Brain (organoid and tissue), 16 donors: ENCODE measurements at places on chromosomes 4 and X. TPM values are rescaled to one million over a fixed set of nuclear protein-coding genes. Genes with fewer than 3 reads are reported as not detected.

- peak; percentile 98 for DNase-seq
Measured at GRCh38 chrX:989959-990510, 222.4 kb downstream of the CRLF2 start.

GRCh38 chr4:20625426-20625825 lies 74.8 kb upstream of the PACRGL start:
- no peak for DNase-seq

- no peak for DNase-seq
Measured at GRCh38 chrX:106599411-106599810, 12.4 kb upstream of the RADX start.

KLB gene
- polyA plus RNA-seq: not detected

DNA sequence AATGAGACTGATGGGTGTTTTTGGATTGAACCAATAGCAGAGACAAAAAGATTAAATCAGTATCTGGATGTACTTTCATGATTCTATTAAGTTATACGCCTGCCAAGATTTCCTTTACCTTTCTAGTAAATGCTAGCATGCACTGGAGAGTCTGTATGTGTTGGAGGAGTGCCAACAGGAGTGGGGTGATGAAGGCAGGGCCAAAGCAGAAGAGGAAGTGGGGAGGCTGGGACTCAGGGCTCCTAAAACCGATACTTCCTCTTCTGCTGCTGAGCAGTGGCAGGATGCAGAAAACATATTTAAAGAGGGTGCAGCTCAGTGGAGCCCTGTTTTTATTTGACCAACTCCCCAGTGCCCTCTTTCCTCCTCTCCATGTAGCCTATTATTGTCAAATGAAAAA lies 5.6 kb downstream of the CYSLTR1 start:
- DNase-seq: no peak

STPG2 gene
- not detected for polyA plus RNA-seq

NEUROG2 gene
- polyA plus RNA-seq: 0.19 TPM

RPGR gene
- 3.0 TPM for polyA plus RNA-seq

IL2 gene
- polyA plus RNA-seq: not detected

AVPR2 gene
- not detected for polyA plus RNA-seq

PHEX gene
- polyA plus RNA-seq: 0.12 TPM

DNA sequence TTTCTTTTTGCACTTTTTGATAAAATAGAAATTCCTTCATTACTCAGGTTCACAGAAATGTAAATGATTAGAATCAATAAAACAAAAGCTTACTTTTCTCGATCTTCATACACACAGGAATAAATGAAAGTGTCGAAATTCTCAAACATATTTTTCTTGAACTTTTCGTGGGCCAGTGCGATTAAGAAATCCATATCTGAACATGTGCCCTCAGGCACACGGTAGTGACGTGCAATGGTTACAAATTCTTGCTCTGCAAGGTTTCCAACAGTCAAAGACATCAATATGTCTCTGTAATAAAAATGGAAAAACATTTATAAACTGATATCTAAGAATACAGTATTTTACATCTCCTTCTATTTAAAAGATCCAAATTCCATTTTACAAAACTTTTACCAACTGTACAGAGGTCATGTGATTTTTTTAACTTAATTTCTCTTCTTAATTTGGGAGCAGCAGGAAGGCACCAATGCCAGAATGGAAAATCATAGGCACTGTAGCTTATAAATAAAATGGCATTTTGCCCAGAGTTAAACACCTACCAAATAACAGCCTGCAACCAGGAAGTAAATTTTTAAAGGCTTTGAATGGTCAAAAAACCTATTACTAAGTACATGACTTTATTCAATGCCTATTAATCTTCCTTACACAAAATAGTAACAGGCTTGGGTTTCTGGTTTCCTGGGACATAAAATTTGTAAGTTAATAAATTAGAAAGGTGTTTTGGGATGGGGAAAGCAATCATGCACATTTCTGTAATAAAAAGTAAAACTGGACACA lies 165.0 kb downstream of the EFHC2 start:
- DNase-seq: no peak

DNA sequence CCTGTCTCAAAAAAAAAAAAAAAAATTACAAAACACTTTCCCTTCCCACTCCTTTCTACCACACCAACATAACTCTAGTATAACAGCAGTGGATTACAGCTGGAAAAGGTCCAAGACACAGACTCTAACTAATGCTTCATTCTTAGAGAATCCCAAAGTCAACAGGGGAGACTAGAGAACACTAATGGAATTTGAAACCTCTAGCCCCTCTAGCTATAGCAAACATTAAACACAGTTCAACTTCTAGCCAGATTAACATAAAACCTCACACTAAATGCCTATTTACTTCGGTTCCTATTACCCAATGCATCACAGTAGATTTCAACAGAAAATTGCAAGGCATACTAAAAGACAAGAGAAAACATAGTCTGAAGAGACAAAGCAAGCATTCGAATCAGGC lies 10.5 kb upstream of the DHX15 start:
- peak; percentile 6 for DNase-seq

GRCh38 chr4:184250795-184251669 lies 33.4 kb upstream of the ENPP6 start:
- peak; percentile 61 for DNase-seq

DNA sequence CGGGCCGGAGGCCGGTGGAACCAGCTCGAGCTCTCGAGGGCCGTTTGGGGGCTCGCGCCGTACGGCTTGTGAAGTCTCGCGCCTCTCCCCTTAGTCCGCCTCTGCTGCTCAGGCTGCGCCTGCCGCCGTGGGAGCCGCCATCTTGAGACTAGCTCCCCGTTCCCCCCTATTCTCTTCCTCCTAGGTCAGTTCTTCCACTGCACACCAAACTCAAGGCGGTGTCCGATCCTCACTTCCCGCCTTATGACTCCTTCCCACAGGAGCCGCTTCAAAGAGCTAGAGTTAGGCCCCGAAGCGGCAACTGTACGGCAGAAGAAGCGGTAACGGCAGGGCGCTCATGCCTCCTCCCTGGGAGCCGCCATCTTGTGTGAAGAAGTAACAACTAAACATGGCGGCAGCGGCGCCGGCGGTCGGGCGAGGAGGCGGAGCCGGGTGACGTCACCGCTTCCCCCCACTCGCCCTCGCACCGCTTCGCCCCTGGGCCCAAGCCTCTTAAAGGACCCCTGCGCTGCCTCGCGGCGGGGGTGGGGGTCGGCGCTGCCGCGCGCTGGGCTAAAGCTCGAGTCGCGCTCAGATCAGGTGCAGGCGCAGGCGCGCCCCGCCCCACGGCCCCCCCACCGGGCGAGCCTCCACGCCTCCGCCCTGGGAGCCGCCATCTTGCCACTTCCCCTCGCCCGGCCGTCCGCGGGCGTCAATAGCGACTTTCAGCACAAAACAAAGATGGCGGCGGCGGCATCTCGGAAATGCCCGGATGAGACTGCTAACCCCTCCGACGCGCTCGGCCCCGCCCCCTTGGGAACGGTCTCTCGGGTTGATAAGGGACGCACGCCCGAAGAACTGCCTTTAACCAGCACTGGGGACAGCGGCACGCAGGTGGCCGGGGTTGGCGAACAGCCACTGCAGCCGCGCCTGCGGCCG lies at the start of gene HCFC1:
Gene HCFC1, minus strand, starts transcription at position 369 of the 918 bp plus-strand sequence. CDS start 978 bp downstream, outside the sequence.
- DNase-seq: peak; percentile 98

DUSP9 gene
- 0.81 TPM for polyA plus RNA-seq

- no peak for DNase-seq
Measured at GRCh38 chr4:16480011-16480410, 253.7 kb upstream of the TAPT1 start.

DNA sequence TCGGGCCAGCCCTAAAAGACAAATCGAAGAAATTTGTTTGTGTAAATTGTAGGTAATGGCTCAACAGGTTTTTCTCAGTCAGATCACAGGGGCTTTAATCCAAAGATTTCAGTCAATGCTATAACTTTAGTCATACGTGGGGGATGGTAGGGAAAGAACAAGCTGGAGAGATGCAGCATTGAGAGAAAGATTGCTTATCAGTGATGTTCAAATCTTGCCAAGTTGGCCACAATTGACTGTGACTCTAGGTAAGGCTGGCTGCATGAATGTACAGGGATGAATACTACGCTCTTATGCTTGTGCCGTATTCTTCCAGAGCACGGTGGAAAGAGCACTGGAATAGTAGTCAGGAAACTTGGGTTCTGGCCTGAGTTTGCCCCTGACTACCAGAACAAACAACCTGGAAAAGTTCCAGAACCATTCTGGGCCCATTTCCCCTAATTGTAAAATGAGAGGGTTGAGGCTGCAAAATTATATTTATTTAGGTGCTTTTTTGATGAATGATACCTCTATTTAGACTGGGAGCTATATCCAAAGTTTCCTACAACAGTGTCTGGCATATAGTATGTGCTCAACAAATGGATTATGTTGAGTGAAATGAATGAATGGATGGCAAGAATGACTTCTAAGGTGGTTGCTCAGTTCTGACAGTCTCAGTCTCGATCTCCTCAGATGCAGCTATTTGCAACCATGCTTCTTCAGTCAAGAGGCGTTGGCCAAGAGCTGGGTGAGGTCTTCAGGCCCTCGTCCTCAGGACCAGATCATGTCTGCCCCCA lies 44.4 kb downstream of the TSC22D3 start:
- no peak for DNase-seq

GRCh38 chr4:88225232-88226105 lies 58.9 kb downstream of the PPM1K start:
- DNase-seq: no peak

DNA sequence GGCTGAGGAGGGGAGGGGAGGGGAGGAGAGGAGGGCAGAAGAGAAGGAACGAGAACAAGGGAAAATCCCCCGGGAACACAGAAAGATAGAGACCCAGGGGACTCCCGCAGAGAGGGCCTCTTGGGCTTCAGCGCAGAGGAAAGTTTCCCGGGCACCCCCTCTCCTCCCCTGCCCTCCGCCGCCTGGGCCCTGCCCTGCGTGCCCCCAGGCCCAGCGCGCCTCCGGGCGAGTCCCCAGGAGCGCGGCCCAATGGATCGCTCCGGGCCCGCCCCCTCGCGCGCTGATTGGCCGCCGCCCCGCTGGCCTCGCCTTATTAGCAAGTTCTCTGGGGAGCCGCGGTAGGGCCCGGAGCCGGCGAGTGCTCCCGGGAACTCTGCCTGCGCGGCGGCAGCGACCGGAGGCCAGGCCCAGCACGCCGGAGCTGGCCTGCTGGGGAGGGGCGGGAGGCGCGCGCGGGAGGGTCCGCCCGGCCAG lies at the start of gene MSX1:
Gene MSX1, plus strand, starts transcription at position 341 of the 474 bp plus-strand sequence. CDS start 235 bp downstream, outside the sequence.
- peak; percentile 81 for DNase-seq

DNA sequence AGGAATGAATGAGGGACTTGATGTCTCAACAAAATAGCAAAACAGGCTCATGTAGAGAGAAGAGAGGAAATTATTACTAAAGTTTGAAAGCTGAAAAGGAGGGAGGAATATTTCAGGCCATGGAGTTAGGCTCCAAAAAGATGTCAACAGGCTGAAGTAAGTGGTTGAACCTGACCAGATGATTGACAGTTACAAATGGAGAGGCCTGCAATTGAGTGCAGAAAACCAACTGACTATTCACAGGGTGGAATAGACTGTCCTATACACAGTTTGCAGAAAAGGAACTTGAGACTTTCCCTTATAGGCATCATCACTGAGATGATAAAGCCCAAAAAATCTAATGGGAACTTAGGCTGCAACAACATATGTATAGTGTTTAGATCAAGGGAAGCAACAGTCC lies 233.3 kb downstream of the AR start:
- no peak for DNase-seq

DCAF4L1 gene
- not detected for polyA plus RNA-seq

- no peak for DNase-seq
Measured at GRCh38 chr4:165927366-165927765, 54.3 kb downstream of the TLL1 start.

- DNase-seq: no peak
Measured at GRCh38 chrX:136835761-136836160, 44.8 kb downstream of the RBMX start.

MTMR1 gene
- 22.6 TPM for polyA plus RNA-seq

DNA sequence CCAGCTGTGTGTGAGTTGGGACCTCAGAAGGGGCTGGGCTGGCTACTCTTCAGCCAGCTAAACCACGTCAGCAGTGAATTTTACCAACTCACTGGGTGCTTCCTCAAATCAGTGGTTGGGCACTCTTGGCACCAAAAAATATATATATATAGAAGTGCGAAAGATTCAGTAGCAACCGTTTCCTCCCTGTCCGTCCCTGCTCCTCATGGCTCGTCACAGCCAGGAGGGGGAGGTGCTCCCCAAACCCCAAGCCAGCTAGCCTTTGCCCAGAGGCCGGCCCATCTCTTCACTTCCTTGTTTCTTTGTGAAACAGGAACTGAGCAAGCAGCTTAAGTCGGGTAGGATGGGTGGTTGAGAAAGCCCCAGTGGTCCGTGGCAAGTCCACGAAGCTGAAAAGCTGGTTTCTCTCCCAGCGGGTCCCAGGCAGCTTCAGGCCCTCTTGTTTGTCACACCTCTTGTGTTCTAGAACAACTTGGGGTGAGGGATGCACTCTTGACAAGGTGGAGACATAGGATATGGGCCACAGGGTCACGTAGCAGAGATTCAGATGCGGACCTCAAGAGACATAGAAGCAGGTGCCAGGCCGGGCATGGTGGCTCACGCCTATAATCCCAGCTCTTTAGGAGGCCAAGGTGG lies 6.8 kb upstream of the SASH3 start:
- no peak for DNase-seq

DNA sequence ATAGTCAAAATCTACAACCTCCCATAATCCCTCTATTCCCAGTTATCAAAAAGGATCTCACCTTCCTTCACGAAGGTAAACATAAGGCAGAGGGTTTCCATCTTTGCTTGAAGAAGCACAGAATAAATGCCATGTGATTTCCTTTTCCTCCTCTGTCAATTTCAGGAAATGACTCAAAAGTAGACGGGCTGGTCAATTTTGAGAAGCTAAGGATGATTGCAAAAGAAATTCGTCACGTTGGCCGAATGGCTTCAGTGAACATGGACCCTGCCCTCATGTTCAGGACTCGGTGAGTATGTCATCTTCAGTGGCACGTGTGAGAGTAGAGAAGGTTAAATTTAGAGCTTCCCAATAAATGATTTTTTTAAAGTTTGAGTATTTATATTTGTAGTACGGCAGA lies 240.2 kb downstream of the RAPGEF2 start:
- DNase-seq: no peak

FAM133A gene
- 0.19 TPM for polyA plus RNA-seq

DNA sequence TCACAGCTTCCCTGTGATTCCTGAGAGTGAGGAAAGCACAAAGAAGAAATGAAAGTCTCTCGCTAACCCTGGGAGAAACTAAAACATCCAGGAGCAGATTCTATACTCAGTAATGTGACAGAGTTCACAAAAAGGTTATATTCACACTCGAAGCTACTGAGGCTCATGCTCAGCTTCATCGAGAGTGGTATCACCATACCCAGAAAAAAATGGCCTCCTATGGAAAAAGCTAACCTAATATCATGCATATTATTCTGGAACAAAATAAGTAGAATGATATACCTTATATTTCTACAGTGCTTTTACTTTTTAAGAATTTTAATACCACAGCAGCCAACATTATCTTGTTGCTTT lies 13.5 kb upstream of the CDKN2AIP start:
- no peak for DNase-seq

- no peak for DNase-seq
Measured at GRCh38 chrX:135436456-135436855, 14.7 kb downstream of the SMIM10L2A start.

GRCh38 chr4:40269133-40269532 lies 66.0 kb upstream of the CHRNA9 start:
- DNase-seq: no peak

- no peak for DNase-seq
Measured at GRCh38 chrX:36684053-36684452, 324.1 kb upstream of the FAM47C start.

GRCh38 chr4:182354867-182355266 lies 111.7 kb downstream of the TENM3 start:
- peak; percentile 28 for DNase-seq
